Foreskin fibroblast (primary cell): ENCODE measurements at places on chromosomes 5 and 9.
A peak's percentile ranks its signal among the peaks of the same experiment; 100 is the strongest.

DNA sequence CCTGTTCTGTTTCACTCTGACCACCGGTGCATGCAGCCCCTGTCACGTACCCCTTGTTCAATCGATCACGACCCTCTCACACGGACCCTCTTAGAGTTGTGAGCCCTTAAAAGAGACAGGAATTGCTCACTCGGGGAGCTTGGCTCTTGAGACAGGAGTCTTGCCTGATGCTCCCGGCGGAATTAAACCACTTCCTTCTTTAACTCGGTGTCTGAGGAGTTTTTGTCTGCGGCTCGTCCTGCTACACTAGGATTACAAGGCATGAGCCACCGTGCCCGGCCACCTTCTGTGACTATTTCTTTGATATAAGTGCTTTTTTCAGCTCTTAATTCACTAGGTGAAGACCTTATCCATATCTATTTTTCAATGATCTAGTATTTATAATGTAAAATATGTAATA is 167.5 kb downstream of the TTC39B start:
- DNase-seq: no peak

GRCh38 chr5:55141945-55142690 is 17.9 kb upstream of the GPX8 start:
- DNase-seq: no peak

GRCh38 chr5:91244380-91245073 is 138.6 kb downstream of the ARRDC3 start:
- DNase-seq: no peak

DNA sequence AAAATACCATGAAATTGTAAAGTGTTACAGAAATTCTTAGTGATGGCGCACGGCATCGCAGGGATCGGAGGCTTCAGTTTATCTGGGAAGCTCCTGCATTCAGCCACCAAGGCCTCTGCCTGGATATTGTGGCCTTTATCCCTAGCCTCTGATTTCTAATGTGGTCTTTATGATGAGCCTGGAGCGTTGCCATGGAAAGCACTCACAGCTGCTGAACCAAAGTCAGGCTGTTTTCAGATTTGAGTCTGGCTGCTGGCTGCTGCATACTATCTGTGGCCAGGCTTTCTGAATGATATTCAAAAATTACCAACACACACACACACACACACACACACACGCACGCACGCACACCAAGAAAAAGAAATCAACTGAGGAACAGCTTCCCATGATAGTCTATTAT is 101.1 kb upstream of the ZNF366 start:
- peak; percentile 89 for DNase-seq

- DNase-seq: no peak
Measured at GRCh38 chr5:77867914-77868313, 91.8 kb upstream of the TBCA start.

DNA sequence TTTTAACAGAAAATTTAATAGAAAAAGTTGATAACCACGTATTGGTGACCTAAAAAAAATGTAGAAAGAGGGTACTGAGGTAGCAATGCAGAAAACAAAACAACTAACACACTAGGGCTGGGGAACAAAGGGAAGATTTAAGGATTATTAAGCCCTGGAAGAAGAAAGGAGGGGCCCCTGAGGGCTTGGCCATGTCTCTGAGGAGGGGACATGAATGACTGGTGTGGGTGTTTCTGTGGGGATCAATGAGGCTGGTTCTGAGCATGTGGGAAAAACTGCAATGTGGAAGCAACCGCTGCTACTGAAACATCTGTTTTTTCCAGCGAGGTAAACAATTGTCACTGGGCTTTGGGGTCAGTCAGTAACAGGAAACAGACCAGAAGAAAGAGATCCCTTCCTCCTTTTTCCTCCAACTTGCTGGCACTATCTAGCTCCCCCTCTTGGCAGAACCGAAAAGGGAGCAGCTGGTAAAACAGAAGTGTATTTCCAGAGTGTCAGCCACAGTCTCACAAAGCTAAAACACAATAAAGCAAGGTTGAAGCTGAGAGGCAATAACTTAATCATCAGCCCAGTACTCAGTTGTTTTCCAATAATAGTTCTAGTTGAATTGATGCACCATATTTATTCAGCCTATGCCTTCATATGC is 48.3 kb downstream of the ATPSCKMT start:
- DNase-seq: peak; percentile 9

DNA sequence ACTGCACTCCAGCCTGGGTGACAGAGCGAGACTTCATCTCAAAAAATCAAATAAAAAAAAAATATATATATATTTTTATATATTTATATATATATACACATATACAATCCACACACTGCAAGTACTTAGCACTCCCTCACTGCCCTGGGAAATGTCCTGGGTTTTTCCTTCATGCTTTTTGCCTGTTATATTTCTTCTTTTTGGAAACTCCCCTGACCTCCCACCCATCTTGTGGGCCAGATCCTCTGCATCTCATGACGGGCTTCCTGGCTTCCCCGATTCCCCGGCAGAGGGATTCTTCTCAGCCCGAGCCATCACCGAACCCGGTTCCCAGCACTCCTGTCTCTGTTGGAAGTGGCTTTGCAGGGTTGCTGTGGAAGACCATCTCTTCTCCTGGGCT is 39.5 kb upstream of the NCS1 start:
- DNase-seq: no peak

GRCh38 chr5:50984640-50985039 is 318.2 kb downstream of the PARP8 start:
- DNase-seq: no peak

GRCh38 chr5:42108468-42108867 is 183.4 kb downstream of the FBXO4 start:
- no peak for DNase-seq

GRCh38 chr9:79598562-79599345 is 27.0 kb downstream of the TLE4 start:
- no peak for DNase-seq

GRCh38 chr9:137266585-137267453 is 10.7 kb upstream of the TOR4A start:
- no peak for DNase-seq

DNA sequence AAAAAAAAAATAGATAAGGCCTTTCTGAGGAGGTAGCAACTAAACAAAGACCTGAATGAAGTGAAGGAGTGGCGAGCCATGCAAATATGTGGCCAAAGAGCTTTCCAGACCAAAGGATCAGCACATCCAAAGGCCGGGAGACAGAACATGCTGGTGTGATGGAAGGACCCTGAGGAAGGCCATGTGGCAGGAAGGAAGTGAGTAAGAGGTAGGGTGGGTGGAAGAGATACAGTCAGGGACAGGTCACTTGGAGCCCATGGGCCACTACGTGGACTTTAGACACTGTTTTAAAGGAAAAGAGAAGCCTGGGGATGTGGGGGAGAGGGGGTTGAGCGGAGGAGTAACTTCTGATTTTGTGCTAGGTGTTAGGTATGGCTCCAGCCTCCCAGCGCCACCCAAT is 31.3 kb downstream of the SPRY4 start:
- DNase-seq: peak; percentile 51

GRCh38 chr5:35502206-35502605 is 115.5 kb upstream of the SPEF2 start:
- DNase-seq: no peak

DNA sequence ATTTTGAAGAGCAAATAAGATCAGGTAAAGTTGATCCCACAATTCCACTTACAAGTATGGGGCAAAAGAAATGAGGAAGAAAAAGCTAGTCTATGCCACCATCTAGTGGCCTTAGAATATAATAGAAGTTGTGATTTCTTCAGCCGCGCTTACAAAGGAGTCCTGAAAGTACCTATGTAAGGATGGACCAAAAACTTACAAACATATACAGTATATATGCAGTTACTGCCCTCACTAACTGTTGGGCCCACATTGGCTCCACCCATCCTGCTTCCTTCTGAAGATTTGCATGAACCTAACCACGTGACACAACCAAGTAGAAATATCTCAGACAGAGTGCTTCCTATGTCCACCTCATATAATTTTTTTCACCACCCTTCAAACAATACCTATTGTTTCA is 11.7 kb upstream of the OR13D1 start:
- DNase-seq: peak; percentile 65

DNA sequence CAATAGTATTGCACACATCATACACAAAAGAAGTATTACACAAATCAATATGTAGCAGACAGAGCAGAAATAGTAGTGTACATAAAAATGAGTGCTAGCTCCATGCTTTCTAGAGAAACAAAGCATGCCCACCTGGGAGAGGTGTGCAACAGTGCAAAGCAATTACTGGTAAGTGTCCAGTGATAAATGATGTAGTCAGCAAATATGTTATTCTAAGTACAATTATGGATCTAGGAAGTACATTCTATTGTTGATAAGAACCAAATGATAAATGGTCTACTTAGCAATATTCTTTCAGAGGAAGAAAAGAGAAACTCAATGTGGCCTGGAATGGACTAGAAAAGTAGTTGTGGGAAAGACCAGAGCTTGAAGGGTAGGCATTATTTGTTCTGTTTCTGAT is 188.6 kb downstream of the HINT1 start:
- no peak for DNase-seq

DNA sequence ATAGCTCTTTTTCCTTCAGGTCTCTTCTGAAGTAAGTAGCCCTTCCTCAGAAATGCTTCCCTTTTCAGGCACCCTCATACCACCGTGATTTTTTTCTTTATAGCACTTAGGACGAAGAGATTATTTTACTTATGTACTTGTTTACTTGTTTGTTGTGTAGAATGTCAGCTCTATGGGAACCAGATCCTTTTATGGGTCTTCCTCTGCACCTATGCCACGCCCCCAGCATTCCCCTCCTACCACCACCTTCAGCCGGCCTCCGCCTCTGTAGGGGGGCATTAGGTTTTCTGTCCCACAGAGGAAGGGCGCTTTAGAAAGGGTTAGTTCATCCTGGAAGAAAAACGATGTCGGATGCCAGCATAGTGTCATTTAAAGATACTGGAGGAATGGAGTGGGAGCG is 1.8 kb downstream of the CDKN2B-AS1 start:
- no peak for DNase-seq

- DNase-seq: no peak
Measured at GRCh38 chr5:2006971-2007291, 124.2 kb upstream of the IRX4 start.

GRCh38 chr9:114756920-114757319 is 48.9 kb downstream of the TNFSF15 start:
- DNase-seq: no peak

- DNase-seq: no peak
Measured at GRCh38 chr9:2677915-2678889, 39.1 kb upstream of the KCNV2 start.

- no peak for DNase-seq
Measured at GRCh38 chr9:133426011-133426410, 3.8 kb downstream of the ADAMTS13 start.
